ENCODE measurements at places on chromosomes 16 and 17. TPM values are rescaled to one million over a fixed set of nuclear protein-coding genes. Genes with fewer than 3 reads are reported as not detected.

ADAM11 gene
- 0.41 TPM for total RNA-seq

IGSF6 gene
- total RNA-seq: 103 TPM

KRTAP4-1 gene
- not detected for total RNA-seq

GJC1 gene
- 18.4 TPM for total RNA-seq

FBXO39 gene
- not detected for total RNA-seq

OR1A1 gene
- total RNA-seq: not detected

DNA sequence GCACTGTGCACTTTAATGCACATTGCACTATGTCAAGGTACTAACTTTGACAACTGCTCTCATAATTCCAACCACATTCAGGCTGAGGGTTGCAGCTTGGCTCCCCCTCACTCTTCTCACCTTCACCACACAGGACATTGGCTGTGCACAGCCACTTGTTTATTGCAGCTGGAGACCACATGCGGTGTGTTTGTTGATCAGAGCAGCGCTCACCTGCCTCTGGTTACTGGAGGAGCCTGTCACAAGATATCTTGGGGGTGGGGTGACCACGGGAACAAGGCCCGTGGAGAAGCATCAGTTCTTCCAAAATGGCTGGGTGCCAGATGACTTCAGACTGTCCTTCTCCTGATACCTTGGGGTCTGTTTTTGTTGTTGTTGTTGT lies 10.6 kb upstream of the CCL5 start:
- DNase-seq: no peak

GRCh38 chr17:62876063-62876462 lies 67.9 kb upstream of the MARCHF10 start:
- no peak for DNase-seq

DNA sequence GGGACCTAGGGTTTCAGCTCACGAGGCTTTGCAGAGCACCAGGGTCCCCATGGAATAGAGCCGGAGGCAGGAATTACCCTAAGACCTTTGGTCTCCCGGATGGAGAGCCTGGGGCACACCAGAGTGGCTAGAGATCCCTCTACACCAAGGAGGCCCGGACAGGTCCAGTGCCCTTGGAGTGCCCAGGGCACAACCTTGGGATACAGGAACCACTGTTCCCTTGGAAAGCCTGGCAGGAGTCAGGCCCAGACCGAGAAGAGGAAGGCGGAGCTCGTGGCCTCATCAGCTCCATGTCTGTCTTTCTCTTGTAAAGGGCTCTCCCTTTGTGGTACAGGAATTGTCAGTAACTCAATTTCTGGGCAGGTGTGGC lies 3.8 kb upstream of the DBNDD1 start:
- DNase-seq: no peak

GRCh38 chr17:81096741-81097133 lies 61.8 kb downstream of the BAIAP2 start:
- no peak for DNase-seq

GRCh38 chr17:15882777-15883176 lies 62.2 kb upstream of the ADORA2B start:
- no peak for DNase-seq

GRCh38 chr16:89386306-89387185 lies 103.8 kb downstream of the ANKRD11 start:
- no peak for DNase-seq

DNA sequence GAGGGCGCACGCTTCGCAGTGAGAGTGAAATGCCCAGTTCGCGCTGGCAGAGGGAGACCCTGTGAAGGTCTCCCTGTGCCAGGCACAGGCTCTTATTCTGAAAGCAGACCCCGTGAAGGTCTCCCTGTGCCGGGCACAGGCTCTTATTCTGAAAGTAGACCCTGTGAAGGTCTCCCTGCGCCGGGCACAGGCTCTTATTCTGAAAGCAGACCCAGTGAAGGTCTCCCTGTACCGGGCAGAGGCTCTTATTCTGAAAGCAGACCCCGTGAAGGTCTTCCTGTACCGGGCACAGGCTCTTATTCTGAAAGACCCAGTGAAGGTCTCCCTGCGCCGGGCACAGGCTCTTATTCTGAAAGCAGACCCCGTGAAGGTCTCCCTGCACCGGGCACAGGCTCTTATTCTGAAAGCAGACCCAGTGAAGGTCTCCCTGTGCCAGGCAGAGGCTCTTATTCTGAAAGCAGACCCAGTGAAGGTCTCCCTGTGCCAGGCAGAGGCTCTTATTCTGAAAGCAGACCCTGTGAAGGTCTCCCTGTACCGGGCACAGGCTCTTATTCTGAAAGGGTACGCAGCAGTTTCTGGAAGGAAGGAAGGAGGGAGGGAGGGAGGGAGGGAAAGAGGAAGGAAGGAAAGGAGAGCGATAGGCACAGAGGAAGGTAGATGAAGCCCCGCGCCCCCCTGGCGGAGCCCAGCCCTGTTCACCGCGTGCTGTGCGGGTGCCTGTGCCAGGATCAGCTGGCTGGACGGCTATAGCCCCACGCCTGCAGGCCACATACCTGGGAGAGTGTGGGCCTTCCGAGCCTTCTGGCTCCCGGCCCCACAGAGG lies 55.3 kb downstream of the WDR45B start:
- DNase-seq: peak; percentile 80

DNA sequence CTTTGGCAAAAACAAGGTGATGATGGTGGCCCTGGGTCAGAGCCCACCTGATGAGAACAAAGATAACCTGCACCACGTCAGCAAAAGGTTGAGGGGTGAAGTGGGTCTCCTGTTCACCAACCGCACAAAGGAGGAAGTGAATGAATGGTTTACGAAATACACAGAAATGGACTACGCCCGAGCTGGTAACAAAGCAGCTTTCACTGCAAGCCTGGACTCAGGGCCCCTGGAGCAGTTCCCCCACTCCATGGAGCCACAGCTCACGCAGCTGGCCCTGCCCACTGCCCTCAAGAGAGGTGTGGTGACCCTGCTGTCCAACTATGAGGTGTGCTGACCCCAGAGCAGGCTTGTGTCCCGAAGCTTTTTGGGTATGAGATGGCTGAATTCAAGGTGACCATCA lies 29.7 kb upstream of the DLX4 start:
- DNase-seq: no peak
